ELR (cell line): ENCODE measurements at places on chromosomes 3 and 15.

- DNase-seq = peak; percentile 42
Measured at GRCh38 chr3:134707908-134708597, 57.2 kb upstream of the KY start.

DNA sequence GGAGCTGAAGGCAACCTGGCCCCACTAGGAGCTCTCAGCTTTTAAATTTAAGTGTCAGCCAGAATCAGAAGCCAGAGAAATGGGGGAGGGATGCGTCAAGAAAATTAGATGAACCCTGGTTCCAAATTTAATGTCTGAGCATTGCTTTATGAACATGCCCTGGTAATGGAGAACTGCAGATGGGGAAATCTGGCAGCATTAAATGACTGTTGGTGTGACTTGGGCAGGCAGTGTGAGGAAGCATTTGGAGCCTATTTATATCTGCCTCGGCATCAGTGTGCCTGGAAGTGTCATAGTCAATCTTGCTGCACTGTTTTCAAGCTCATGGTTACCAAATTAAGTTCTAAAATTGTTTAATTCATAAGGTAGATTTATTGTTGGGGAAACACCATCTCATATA is 29.0 kb downstream of the NME9 start:
- no peak for DNase-seq

DNA sequence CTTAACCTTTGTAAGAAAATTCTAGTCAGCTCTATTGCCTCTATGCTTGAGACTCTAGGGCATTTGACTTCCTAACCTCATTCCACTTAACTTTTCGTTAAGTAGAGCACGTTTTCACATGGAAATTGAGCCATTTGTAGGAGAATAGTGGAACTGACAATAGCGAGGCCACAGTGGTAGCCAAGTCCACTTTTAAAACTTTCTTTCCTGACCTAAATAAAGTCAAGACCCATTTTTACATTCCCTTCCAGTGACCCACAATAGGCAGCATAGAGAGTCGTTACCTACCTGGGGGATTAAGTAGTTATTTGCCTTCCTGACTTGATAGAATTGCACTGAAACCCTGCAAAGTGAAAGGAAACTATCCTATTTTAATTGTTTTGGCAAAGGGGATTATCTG is 386.0 kb upstream of the NECTIN3 start:
- DNase-seq = no peak

GRCh38 chr3:40623567-40623966 is 98.8 kb downstream of the ZNF621 start:
- peak; percentile 33 for DNase-seq

- no peak for DNase-seq
Measured at GRCh38 chr3:184579513-184579912, 17.9 kb downstream of the EPHB3 start.

DNA sequence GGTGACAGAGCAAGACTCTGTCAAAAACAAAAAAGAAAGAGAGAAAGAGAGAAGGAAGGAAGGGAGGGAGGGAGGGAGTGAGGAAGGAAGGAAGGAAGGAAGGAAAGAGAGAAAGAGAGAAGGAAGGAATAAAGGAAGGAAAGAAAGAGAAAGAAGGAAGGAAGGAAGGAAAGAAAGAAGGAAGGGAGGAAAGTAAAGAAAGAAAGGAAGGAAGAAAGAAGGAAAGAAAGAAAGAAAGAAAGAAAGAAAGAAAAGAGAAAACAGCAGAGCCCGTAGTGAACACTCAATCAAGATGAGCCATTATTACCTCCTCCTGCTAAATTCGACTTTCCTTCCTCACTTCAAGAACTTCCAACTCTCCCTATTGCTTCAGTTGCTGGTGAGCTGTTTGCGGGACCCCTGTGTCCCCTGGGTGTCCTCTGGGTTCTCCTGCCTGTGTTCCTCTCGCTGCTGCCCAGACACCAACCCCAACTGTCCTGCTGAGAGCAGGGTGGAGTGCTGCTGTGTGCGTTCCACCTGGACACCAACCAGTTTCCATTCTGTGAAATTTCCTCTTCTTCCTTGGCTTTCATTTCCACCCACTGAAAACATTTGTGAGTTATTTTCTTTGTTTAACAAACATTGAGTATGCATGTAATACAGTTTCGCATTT is 266.4 kb downstream of the FAM43A start:
- no peak for DNase-seq

- DNase-seq = peak; percentile 3
Measured at GRCh38 chr15:83844742-83845141, 190.8 kb downstream of the ADAMTSL3 start.

GRCh38 chr3:66598168-66598567 is 97.3 kb upstream of the LRIG1 start:
- no peak for DNase-seq

DNA sequence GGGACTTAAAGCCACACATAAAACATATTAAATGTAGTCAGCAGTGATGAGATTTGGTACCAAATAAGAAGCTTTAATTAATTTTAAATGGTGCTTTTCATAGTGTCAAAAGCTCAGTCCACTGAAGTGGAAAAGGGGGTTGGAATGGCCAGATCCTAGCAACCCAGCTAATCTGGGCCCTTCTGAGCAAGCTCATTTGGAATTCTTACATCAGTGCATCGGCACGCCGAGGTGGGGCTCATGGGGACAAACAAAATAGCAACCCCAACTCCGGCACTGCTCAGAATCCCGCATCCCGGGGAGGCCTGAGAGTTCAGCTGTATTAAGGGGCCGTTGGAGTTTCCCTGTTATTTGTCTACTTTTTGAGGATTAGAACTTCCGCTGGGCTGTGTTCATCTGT is 526.4 kb downstream of the SOX2 start:
- no peak for DNase-seq

GRCh38 chr15:29433507-29434248 is 164.1 kb upstream of the NSMCE3 start:
- no peak for DNase-seq

GRCh38 chr15:32718821-32719716 is 1.3 kb downstream of the GREM1 start:
- DNase-seq = peak; percentile 70

- no peak for DNase-seq
Measured at GRCh38 chr3:85376131-85376530, 417.3 kb downstream of the CADM2 start.

DNA sequence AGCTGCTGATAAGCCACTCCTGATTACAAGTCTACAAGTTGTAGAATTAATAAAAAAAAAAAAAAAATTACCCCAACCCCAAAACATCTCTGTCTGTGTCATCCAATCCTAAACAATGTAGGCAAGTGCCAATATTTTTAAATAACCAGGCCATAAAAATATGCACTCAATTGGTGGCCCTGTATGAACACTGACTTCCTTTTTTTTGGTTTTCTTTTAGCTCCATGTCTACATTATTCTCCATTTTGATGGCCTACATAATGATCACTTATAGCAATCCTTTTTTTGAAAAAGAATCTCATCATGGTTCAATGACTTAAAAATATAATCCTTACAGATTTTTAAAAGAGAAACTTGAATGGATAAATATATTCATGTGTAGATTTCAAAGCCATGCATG is 72.1 kb downstream of the FOXP1 start:
- no peak for DNase-seq

- DNase-seq = no peak
Measured at GRCh38 chr3:197794115-197794514, 3.1 kb downstream of the LRCH3 start.

- DNase-seq = no peak
Measured at GRCh38 chr3:194142156-194142910, 6.4 kb downstream of the HES1 start.

- no peak for DNase-seq
Measured at GRCh38 chr3:190125436-190126068, 4.9 kb upstream of the P3H2 start.

GRCh38 chr15:77369168-77369567 is 50.7 kb downstream of the PEAK1 start:
- no peak for DNase-seq

DNA sequence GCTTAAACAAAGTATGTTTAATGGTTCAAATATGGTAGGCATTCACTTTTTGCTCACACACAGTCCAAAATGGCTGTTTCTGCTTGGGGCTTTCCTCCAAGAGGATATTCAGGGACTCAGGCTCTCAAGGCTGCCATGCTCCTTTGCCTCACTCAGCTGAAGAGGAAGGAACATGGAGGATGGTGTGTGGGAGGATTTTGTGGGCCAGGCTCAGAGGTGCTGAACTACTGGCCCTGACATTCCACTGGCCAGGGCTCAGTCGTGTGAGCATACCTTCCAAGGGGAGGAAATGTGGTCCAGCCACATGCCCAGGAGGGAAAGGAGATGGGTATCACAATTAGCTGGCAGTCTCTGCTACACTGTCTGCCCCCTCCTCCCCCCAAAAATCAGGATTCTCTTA is 8.7 kb downstream of the PXYLP1 start:
- no peak for DNase-seq

GRCh38 chr3:19757773-19758172 is 176.2 kb downstream of the EFHB start:
- DNase-seq = no peak

DNA sequence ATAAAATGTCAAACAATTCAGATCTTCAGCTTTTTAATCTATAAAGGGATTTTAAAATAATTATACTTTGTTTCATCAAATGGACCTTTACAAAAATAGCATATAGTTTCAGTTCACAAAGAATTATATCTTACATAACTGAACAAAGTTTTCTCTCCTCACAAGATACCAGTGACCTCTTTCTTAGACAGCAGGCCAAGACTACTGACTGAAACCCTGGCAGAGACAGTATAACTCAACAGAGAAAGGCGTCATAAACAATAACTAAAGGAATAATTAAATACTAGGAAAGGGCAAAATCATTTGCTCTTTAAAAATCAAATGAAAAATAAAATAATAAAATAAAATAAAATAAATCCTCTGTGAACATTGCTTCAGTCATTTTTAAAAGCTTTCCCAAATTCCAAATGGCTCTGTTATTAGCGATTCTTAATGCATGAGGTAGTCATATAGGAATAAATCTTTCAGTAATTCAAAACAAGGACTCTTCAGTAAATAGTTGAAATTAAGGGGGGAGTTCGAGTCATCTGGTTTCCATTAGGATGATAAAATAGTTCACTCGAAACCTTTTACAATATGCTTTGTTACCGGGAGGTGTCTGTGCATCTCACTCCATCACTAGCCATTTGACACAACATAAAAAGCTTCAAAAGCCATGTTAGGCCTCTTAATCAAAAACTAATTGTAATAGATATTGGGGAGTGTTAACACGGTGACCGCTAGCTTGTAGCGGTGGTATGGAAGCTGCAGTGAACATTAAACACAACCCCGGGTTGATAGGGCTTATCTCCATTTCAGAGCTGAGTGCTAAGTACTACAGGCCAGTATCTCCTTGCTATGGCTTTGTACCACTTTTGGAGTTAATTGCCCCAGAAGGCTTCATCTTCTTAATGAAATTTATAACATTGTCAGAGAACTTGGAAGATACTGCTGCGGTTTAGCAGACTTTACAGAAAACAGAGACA is 142.9 kb upstream of the NR2F2 start:
- DNase-seq = no peak

DNA sequence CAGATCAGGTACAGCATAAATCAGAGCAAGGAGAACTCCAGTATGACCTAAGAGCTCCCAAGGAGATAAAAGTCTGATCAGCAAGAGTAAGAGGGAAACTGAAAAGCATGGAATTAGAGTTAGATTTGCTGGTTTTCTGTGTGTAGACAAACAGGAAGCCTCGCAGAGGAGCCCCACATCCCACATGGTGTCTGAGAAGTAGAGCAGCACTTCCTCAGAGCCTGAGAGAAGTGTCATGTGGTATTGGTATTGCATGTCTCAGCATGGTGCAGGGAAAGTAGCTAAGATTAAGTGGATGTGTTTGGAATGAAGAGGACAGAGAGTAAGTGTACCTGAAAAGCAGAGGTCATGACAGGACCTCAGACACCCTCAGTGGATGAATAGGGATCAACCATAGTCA is 175.4 kb upstream of the GBE1 start:
- DNase-seq = no peak

DNA sequence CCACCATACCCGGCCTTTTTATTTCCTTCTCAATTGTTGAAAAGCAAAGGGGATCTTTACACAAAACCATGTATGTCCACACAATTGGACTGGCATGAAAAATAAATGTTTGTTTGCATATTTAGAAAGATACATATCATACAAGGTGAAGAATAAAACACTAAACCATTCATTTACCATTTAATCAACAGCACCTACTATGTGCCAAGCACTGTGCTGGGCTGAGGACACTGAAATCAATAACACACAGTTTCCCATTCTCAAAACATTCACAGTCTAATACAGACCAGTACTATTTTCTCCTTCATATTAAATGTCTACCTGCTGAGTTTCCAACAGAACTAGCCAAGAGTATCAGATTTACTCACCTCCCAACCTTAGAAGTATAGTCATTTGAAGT is 84.7 kb downstream of the IGF2BP2 start:
- DNase-seq = no peak

- no peak for DNase-seq
Measured at GRCh38 chr3:96754128-96754527, 60.3 kb upstream of the EPHA6 start.

GRCh38 chr15:47415539-47415971 is 301.8 kb upstream of the SEMA6D start:
- peak; percentile 6 for DNase-seq

GRCh38 chr3:186401556-186401955 is 39.5 kb upstream of the DGKG start:
- no peak for DNase-seq

DNA sequence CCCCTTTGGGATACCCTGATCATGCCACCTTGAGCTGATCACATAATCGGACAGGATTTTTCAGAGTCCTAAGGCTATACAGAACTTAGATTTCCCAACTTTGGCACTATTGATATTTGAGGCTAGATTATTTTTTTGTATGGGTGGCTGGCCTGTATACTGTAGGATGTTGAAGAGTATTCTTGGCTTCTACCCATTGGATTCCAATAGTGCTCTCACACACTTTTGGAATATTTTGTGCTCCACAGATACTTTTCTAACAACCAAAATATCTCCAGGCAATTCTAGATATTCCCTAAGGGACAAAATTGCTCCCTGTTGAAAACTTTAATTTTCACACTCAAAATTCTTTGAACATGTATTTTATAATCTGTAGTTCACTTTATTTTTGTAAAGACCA is 125.1 kb downstream of the ABI3BP start:
- DNase-seq = no peak

GRCh38 chr15:67815036-67815592 is 10.2 kb upstream of the SKOR1 start:
- DNase-seq = no peak

- DNase-seq = no peak
Measured at GRCh38 chr3:13353506-13353905, 66.6 kb downstream of the NUP210 start.

GRCh38 chr15:27220199-27220598 is 249.2 kb downstream of the GABRG3 start:
- DNase-seq = no peak

DNA sequence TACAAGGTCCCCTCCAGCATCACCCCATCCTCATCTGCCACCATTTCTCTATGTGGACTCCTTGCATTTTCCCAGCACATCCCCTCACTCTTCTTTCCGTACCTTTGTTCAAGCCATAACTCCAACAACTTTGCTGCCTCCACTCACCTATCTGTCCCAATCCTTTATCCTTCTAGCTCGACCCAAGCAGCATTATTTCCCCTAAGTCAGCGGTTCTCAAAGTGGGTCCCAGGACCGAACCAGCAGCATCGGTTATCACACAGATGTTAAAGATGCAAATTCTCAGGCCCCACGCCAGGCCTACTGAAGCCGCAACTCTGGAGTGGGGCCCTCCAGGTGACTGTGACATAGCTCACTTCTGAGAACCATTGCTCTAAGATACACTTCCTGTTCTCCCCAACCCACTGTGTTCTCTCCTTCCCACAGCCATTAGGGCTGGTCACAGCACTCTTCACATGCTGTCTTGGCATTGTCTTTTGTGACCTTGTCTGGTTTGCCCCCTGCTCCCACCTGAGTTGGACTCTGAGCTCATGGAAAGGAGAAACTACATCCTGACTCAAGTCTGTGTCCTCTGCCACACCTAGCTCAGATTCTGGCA is 56.2 kb downstream of the AAGAB start:
- no peak for DNase-seq
